ENCODE measurements at places on chromosomes 1 and 21.

DNA sequence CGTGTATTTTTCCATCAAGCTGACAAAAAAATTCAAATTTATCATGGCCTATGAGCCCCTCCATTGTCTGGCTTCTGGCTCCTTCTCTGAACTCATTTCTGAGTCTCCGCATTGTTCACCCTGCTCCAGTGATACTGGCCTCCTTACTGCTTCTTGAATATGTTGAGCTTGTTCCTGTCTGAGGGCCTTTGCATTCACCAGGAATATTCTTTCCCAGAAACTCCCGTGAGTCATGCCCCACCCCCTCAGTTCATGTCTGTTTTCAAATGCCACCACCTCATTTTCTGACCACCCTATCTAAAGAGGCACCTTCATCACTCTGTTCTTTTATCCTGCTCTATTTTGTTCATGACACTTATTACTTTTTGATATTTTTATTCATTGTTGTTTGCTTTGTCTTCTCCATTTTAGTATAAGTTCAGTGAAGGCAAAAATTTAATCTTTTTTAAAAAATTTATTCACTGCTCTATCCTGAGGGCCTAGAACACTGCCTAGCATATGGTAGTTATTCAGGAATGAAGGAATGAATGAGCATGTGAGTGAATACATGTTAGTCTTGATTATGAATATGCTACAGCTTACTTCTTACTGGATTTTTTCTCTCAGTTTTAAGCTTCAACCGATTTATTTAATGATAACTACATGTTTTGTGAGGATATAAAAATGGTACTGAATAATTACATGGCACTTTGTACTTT is 140.4 kb upstream of the C1orf105 start:
- no peak for DNase-seq

DNA sequence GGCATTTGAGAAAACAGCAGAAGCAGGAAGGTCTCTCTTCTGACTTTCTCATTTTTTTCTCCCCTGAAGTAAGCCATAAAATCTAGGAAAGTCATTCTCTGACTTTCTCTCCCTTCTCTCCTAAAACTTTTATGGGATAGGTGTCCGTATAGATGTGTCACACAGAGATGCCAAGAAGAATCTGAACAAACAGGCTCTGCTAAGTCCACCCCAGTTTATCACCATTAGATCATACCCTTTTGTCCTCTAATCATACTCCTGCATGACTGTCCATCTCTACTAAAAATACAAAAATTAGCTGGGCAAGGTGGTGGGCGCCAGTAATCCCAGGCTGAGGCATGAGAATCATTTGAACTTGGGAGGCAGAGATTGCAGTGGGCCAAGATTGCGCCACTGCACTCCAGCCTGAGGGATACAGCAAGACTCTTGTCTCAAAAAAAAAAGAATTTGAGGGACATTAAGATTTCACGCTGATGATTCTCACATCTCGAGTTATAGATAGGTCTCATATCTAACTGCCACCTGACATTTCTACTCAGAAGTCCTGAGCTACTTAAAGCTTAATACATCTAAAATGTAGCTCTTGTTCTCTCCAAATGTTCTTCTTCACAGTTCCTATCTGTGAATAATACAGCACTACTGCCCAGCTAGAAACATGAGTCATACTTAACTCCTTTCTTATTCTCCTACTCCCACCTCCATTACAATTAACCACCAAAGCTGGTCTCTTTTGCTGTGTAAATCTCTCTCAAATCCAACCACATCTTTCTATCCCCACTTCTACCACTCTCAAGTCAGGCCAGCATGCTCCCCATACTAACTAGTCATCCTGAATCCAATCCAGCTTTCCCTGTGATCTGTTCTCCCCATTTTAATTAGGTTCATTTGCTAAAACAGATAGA is 47.7 kb downstream of the ZNF644 start:
- DNase-seq = no peak

GRCh38 chr21:46443910-46444309 is 14.8 kb upstream of the DIP2A start:
- no peak for DNase-seq

DNA sequence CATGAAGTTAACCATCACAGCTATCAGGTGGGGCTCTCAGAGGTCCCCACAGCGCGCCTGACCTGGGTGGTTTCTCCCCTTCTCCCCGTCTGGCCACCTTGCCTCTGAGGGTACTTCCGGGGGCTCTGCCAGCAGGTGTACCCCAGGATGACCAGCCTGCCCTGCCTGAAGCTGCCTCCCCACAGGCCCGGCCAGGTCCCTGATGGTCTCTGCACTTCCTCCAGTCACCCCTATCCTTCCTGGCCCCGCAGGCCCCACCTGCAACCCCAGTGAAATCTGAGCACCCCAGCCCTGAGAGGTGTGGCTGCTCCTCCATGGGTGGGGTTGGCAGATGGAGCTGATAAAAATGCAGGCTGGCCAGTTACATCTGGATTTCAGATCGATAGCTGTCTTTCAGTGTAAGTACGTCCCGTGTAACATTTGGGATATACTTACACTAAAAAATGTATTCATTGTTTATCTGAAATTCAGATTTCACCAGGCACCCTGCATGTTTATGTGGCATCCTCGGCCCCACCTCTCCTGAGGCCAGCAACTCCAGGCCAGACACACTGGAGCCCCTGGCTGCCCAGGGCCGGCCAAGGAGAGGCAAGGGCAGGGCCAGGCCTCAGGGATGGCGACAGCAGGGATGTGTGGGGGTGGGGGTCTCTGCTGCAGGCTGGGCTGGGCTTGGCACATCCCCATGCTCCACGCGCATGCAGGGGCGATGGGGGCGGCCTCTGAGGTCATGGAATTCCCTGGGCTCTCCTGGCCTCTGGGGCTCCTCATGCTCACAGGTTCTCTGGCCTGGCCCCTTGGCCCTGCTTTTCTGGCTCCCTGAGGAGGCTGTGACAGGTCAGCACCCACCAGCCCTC is 25.1 kb downstream of the LRRC3 start:
- no peak for DNase-seq

GRCh38 chr1:57854436-57854835 is 430.6 kb upstream of the DAB1 start:
- no peak for DNase-seq

DNA sequence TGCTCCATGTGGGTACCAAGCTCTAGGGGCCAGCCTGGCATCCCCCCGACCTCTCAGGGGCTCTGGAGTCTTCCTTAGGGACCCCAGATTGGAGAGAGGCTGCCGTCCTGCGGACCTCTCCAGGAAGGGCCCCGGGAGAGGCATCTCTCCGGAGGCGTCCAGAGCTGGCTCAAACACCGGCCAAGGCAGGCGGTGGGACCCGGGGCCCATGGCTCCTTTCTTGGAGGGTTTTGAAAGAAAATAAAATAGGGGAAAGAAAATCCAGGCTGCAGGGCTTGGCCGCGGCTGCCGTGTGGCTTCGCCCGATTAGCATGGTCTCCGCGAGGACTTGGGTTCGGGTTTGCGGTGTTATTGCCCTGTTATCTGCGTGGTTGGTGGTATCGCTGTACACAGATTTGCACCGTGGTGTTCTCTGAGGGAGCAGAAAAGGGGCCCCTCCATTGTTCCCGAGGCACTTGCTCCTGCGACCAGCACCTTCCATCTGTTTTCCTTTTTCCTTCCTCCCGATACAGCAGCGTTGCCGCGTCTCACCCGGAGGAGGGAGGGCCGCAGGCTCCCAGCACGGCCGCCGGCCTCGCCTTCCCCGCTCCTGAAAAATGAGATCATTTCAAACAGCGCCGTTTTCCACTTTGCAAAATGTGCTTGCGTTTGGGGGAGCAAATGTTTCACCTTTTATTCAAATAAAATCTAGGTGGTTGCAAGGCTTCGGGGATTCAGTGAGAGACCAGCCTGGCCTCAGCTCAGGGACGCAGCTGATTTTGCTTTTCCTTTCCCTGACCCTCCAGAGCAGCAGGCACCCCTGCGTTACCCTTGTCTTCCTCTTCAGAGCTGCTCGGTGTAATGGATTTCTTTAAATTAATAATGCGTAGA is 86.3 kb downstream of the PRDM16 start:
- no peak for DNase-seq

DNA sequence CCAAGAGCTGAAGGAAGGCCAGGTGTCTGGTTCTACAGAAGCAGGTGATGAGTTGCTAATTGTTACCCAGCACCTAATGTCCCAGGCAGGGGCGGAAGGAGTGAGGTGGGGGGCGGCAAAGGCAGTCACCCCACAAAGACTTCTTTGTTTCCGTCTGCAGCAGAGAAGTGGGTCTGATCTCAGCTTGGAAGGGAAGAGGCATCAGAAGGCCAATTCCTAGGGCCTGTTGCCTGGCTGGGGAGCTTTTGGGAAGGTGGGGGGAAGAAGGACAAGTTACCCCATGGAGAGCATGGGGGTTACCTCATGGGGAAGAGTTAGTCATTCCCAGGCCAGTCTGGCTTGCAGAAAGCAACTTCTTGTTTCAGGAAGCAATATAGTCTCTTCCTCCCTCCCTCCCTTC is 10.9 kb downstream of the IGSF21 start:
- no peak for DNase-seq

DNA sequence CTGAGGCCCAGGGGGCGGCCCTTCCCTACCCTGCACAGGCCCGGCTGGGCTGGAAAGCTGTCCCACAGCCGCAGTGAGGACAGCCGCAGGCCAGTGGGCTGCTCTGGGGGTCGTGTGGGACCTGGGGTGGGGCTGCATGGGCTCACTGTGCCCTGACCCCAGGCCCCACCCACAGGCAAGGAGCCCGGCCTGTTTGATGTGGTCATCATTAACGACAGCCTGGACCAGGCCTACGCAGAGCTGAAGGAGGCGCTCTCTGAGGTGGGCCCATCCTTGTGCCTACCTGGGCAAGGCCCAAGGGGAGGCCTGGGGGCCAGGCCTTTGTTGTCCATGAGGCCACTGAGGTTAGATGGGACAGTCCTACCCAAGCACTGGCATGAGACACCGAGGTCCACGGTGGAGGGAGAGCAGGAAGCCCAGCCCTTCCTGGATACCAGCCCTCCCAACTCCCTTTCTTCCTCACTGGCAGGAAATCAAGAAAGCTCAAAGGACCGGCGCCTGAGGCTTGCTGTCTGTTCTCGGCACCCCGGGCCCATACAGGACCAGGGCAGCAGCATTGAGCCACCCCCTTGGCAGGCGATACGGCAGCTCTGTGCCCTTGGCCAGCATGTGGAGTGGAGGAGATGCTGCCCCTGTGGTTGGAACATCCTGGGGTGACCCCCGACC is 1.4 kb upstream of the GJC2 start:
- no peak for DNase-seq

GRCh38 chr1:190478149-190479049 is 735 bp upstream of the BRINP3 start:
- DNase-seq = no peak

DNA sequence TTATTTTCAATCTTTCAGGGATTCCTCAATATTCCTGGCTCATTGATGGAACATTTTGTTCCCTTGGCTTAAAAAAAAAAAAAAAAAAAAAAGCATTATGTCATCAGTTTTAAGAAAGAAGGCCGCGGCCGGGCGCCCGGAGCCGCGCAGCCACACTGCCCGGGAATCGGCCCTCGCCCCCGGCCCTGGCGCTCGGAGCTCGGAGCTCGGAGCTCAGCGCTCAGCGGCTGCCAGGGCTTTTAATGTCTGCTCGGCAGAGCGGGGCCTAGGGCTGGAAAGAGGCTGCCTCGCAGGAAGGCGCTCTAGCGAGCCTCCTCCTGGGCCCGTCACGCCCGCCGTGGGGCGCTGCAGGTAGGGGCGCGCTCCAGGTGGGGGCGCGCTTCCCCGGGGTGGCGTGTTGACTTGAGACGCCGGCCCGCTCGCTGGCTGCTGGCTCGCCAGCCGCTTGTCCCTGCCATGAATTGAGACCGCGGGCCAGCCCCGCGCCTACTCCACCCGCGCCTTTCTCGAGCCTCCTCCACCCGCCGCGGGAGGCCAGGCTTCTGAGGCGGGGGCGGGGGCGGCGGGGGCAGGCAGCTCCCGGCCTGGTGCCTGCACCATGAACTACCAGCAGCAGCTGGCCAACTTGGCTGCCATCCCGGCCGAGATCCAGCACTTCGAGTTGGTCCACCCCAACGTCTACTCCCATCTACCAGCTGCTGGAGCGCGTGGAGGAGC is 5.4 kb upstream of the TDRD5 start:
- no peak for DNase-seq

GRCh38 chr1:27367160-27367650 is 444 bp upstream of the MAP3K6 start:
- no peak for DNase-seq

DNA sequence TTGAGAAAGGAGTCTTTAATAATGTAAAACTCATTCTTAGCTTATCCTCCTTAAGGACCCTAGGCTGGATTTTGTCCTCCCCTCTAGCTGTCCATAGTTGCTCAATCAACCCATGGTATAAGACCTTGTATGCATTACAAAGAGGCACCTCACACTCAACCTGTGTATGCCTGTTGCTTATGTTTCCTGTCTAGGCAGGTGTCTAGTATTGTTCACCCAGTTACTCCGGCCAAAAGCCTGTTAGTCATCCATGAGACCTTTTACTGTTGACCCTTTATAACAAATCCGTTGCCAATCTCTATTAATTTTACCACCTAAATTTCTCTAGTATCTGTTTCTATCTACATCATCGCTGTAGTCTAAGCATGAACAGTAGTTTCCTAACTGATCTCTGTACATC is 3.7 kb downstream of the LYPLAL1 start:
- DNase-seq = no peak

DNA sequence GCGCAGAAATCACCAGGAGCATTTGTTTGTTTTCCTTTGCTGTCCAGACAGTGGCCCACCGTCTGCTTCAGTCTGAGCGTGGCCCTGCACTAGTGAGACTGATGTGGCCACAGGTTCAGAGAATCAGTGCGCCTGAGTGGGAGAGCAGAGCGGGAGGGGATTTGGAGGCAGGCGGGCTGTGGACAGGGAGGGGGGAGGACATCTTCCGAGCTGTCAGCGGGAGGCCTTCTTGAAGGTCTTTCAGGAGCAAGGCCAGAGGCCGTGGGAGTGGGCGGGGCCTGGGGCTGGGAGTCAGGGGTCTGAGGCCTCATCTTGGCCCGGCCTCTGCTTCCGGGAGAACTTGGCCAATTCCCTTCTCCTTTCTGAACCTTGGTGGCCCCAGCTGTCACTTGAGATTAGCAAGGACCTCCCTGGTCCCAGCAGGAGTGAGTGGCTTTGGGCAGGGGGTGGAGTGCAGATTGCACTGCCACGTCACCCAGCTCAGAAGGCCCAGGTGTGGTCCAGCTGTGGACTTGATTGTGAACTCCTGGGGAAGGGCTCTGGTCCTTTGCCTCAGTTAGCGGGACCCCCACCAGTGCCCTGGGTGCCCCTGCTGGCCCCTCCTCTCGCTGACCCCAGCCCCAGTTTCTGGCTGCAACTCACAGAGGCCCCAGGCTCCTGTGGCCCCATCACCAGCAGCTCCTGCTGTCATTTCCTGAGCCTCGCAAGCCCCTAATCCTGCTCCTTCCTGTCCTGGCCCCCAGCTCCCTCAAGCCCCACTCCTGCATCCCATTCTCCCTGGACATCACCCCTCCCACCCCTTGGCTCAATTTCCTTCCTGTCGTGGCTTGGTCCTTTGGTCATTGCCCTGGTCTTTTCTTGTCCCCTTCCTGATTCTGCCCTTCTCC is 8.4 kb downstream of the TNFRSF1B start:
- peak; percentile 16 for DNase-seq

DNA sequence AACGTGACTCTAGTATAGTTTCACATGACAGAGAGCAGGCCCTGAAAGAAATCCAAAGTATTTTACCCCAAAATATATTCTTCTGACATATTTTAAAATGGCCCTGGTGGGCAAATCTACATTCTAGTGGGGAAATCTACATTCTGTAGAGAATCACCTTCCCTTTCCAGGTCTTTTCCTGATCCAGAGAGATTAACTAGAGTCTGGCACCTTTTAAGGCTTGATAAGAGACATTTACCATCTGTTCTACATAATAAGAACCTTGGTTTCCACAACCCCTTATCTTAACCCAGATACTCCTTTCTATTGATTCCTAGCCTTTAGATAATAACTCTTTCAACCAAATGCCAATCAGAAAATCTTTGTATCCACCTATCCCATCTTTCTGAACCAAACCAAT is 17.0 kb upstream of the L1TD1 start:
- DNase-seq = no peak

Measured in WERI-Rb-1 (cell line).